ENCODE measurements at places on chromosomes 12 and 14.

DNA sequence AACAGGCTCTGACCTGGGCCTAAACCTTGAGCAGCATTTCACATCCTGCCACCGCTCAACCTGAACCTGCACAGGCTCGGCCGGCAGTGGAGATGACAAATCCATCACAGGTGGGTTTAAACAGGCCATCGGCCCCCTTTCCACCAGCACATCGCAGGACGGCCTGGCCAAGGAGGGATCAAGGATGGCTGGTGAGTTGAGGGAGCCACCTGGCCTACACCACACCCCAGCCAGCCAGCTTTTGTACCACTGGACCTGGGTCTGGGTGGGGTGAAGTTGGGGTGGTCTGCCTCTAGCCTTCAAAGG lies 14.2 kb downstream of the MMAB start:
- no peak for DNase-seq

DNA sequence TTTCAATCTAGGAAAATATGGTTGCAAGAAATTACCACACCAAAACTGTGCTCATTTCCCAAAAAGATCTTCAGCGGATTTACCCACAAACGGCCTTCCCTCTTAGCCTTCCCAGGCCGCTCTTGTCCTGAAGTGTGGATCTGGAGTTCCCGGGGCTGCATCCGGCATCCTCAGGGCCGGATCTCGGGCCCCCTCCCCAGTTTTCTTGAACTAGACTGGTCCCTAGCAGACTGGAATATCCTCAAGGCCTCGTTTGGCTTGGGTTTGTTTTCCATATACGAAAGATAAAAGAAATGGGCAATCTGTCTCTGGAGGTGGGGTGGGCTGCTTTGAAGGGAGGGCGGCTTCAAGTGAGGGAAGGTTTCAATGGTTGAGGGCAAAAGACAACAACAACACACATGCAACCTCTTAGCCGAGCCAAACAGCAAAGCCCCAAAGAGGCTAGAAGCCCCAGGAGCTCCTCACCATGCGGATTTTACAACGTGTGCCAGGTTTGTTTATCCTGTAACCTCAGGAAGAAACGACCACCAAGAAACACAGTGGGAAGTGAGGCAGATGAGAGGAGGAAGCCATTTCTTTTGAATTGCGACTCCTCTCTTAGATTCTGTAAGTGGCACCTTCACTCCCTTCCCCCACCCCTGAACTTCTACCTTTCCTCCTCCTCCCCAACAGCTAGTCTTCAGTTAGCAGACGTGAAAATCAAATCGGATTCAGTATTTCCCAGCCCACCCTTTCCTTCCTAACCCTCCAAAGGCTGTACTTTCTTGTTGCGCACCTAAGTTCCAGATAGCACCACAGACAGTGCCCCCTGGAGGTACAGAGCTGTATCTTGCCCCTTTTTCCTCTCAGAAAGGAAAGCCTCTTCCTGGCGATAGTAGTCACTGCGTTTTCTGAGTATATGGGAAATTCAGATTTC lies 2.6 kb downstream of the MYF6 start:
- no peak for DNase-seq

GRCh38 chr12:7610006-7610405 lies 55.7 kb downstream of the APOBEC1 start:
- no peak for DNase-seq

DNA sequence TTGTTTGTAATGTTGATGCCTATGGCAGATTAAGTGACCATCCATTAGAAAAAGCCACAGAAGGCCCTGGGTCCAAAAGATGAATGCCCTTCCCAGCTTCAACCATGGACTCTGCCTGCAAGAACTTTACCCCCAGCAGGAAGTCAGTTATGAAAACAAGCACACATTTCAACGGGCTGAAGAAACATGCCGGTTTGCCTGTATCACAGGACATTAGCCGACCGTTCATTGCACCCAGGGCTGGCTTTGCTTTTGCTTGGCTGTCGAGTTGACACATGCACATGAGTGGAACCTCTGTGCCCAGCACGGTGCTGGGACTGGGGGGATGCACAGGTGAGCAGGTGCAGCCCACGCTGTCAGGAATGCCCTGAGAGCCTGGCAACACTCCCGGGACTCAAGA lies 1087.0 kb downstream of the BCL11B start:
- no peak for DNase-seq

- no peak for DNase-seq
Observed at GRCh38 chr12:102120886-102121285, 903 bp downstream of the PARPBP start.

DNA sequence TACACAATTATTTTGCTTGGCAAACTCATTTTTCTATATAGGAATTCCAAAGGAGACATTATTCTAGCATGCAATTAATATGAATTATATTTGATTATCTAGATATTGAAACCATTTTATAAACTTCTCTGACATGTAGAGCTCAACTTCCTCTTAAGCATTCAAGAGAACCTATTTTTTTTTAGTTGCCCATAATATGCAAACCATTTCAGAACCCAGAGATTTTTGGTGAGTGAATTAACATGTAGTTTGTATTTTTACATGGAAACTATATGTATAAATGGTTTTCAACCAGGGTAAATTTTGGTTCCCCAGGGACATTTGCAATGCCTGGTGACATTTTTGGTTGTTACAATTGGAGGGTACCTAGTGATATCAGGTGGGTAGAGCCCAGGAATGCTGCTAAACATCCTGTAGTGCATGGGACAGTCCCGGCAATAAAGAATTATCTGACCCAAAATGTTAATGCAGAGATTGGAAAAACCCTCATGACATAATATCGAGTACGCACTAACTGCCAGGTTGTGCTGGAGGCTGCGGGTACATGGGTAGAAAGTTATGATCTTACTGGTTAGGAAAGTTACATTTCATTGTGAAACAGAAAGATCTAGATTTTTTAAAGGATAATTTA lies 338.9 kb upstream of the GARIN2 start:
- no peak for DNase-seq

- DNase-seq = no peak
Observed at GRCh38 chr12:57519796-57520052, 590 bp downstream of the DDIT3 start.

DNA sequence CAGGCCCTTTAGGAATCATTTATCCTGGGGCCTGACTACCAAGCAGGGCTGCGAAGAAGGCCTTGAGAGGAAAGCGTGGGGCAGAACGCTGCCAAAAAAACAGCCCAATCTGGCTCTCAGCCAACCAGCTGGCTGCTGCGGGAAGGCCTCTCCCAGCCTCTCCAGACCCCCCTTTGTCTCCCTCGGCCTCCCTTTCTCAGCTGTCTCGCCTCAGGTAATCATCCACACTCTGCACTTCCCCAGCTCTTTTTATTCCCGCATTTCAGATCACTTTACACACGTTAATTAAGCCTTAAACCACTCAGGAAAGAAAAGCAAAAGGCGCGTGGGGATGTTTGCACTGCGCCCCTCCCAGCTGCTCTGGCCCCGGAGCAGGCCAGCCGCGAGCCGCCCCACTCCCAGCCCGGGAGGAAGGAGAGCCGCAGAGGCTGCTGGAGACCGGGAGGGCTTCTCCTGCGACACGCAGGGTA lies 208.2 kb upstream of the FOXN3 start:
- DNase-seq = no peak

- no peak for DNase-seq
Observed at GRCh38 chr14:71346685-71347084, 439.4 kb downstream of the PCNX1 start.

GRCh38 chr12:31897781-31898503 lies 61.3 kb upstream of the RESF1 start:
- no peak for DNase-seq

DNA sequence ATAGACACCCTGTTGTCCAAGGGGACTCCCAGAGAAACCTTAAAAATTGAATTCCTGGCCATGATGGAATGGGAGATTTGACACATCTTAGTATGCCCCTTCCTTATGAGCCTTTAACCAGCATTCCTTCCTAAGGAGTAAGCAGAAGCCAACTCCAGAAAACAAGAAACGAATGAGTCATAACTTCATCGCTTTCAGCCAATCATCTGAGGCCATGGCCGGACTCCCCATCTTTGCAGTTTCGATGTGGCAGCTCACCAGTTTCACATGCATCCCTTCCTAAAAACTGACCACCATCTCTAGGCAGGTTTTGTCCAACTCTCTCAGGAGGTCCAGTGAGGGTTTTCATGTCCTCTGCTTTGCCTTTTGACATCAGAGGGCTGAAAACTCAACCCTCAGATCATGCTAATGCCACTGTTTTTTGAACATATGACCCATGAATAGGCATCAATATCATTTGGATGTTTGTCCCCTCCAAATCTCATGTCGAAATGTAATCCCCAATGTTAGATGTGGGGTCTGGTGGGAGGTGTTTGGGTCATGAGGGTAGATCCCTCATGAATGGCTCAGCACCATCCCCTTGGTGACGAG lies 19.9 kb downstream of the DAAM1 start:
- no peak for DNase-seq

- DNase-seq = no peak
Observed at GRCh38 chr12:122097584-122097926, 19.0 kb downstream of the MLXIP start.

DNA sequence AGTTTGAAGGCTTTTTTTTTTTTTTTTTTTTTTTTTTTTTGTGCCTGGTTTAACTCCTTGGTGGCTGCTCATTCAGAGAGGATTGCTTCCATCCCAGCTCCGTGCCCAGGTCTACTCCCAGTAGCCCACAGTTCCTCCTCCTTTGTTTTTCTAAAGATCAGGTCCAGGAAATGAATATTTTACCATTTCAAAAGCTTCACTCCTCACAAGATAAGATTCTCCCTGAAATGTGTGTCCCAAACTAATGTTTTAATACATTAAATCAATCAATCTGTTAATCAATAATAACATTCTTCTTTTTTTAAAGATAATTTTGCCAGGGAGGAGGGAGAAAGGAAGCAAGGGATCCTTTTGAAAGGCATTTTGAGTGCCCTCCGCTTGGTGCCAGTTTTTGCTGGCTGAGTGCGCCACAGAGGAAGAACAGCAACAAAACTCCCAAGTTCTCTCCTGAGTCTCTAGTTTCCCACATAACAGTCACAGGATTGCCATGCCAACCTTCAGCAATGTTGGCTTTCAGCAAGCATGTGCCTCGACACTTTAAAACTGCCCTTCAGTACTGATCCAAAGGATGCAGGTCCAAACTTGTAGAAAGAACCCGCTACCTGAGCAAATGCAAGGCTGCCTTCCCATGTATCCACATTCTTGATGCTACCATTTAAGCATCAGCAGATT lies 99.2 kb downstream of the RMST start:
- no peak for DNase-seq

DNA sequence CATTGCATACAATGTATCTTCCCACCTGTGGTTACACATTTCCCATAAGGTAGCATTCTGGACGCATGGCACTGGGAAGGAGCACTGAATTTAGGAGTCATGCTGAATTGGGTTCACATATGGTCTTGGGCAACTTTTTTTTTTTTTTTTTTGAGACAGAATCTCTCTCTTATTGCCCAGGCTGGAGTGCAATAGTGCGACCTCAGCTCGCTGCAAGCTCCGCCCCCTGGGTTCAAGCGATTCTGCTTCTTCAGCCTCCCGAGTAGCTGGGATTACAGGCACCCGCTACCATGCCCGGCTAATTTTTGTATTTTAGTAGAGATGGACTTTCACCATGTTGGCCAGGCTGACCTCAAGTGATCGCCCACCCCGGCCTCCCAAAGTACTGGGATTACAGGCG lies 13.3 kb downstream of the DIP2B start:
- DNase-seq = no peak

- no peak for DNase-seq
Observed at GRCh38 chr12:19938031-19938430, 430.3 kb upstream of the PDE3A start.

DNA sequence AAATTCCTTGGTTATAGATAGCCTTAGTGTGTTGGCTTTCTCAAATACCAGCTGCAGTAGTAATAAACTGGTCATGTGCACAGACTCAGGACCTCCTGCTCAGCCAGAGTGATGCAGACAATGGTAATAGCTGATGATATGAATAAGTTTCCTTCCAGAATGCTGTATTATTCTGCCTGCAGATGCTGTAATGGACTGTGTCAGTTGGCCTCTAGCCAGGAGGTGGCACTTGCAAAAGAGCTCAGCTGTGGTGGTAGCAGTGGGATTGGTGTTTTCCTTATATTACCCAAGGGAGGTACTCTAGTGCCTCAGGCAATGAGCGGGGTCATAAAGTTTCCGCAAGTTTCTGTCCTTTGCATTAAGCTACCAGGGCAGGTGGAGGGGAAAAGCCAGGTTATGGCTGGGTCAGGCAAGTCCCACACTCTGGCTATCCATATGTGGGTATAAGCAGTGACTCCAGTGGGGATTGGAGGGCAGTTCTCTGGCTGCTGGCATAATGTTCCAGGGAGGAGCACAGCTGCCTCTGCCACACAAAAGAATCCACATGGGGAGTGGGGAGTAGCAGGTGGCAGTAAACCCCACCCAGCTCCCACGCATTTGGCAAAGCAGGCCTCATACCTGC lies 14.0 kb upstream of the MUCL1 start:
- DNase-seq = no peak

GRCh38 chr14:91058042-91058581 lies 2.3 kb downstream of the RPS6KA5 start:
- no peak for DNase-seq

DNA sequence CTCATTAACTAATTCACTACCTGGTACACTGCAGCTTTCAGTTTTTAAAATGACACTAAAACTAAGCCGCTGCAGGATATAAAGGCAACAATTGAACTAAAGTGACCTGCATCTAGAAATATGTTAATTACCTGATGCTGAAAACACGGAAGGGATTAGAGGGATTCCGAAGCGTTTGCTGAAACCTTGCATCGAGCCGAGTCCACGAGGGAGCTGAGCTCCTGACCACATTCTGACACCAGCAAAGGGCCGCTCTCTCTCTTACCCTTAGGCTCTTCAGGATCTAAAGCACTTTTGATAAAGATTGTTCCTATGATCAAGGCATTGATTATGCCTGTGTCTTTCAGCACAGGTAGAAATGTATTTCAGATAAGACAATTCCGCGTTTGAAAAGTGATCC lies 59.5 kb upstream of the CDKN3 start:
- DNase-seq = no peak

- DNase-seq = peak; percentile 72
Observed at GRCh38 chr14:92531106-92531873, 17.7 kb downstream of the RIN3 start.

- peak; percentile 81 for DNase-seq
Observed at GRCh38 chr12:121795034-121795968, 1.8 kb upstream of the RHOF start.

GRCh38 chr14:104804481-104805325 lies 3.8 kb downstream of the ZBTB42 start:
- no peak for DNase-seq

DNA sequence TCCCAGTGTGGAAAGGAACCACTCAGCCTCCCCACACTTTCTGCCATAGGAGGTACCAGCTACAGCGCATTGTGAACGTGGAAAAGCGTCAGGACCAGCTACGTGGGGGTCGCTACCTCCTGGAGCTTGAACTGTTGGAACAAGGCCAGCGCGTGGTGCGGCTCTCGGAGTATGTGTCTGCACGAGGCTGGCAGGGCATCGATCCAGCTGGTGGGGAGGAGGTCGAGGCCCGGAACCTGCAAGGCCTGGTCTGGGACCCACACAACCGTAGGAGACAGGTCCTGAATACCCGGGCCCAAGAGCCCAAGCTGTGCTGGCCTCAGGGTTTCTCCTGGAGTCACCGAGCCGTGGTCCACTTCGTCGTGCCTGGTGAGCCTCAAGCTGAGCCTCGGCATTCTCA lies 96.8 kb downstream of the B4GALNT3 start:
- DNase-seq = no peak
